Foreskin fibroblast (primary cell): ENCODE measurements at places on chromosomes 2 and 18.

DNA sequence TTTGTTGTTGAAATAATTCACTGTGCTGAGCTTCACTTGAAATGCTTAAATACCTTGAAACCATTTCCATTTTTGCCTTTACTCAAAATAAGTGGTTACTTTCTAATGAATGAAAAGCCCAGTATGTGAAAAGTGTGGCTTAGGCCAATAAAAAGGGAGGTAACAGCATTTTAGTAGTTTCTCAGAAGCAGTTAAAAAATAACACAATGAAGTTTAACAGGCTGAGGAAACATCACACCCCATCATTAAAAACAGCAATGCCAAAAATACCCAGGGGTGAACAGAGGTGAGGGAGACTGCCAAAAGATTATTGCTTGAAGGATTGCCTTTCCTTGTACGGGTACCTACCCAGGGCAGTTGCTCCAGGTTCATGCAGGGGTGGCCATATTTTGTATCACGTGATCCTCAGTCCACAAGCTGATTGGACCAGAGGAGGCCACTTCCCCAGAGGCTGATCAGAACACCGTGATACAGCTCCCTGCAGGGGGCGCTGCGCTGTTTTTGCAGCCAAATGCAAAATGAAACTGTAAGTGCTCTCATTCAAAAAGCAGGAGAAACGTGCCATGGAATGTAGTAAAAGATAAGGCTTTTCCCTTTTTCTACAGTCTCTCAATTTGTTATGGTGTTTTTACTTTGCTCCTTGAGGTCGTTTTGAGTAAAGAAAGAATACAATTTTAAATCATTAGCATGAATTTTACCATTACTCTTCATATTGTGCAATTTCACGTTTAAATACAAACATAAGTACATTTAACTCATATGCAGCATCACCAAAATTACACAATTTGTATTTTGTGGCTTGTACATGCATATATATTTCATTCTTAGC, 70.2 kb upstream of the SH3BP4 start:
- DNase-seq = peak; percentile 77

GRCh38 chr2:120472891-120473309, 127.0 kb downstream of the INHBB start:
- DNase-seq = no peak

- DNase-seq = peak; percentile 87
Observed at GRCh38 chr2:191499874-191500565, 177.9 kb upstream of the NABP1 start.

- DNase-seq = no peak
Observed at GRCh38 chr2:169694894-169695260, 608 bp downstream of the PHOSPHO2 start.

- DNase-seq = no peak
Observed at GRCh38 chr18:22429564-22429963, 11.8 kb upstream of the CTAGE1 start.

- no peak for DNase-seq
Observed at GRCh38 chr2:131126436-131126835, 21.3 kb downstream of the PLEKHB2 start.

- no peak for DNase-seq
Observed at GRCh38 chr2:1257334-1257733, 155.9 kb upstream of the TPO start.

DNA sequence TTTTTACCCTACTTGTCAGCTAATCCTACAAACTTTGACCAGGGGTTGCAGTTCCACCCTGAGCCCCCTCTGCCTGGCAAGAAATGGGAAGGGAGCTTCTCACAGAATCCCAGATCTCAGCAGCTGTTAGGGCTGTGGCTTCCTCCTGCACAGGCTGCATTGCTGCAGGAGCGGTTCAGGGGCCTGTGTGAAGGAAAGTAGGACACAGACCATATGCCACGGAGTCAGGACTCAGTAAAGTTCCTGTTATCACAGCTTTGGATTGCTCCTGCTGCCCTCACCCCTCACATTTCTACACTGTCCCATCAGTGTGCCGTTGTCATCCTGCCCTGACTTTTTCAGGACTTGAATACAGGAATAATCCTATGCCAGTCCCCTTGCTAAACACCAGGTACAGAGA, 62.8 kb upstream of the SP3 start:
- DNase-seq = no peak
